Aorta (tissue), 5 donors: ENCODE measurements at places on chromosomes 13 and 19. TPM values are rescaled to one million over a fixed set of nuclear protein-coding genes. Genes with fewer than 3 reads are reported as not detected.

- DNase-seq, result no peak
These were observed 135.7 kb downstream of the USP12 start for GRCh38 chr13:27035892-27036235.

DNA sequence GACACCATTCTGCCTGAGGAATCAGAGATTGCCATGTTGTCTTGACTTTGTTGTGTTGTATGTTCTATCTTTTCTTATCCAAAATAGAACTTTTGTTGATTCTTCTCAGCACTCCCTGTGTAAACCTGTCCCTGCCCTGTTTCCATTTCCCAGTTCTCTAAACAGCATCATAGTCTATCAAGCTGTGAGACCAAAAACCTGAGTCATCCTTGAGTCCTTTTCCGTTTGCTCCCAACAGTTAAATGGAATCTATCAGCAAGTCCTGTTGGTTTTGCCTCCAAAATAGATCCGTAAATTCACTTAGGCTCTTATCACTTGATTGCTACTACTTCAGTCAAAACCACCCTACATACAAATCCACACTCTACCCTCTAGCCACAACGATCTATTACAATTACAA lies 667.1 kb downstream of the PCDH9 start:
- DNase-seq, result no peak

GRCh38 chr13:40191186-40191980 lies 475.1 kb downstream of the FOXO1 start:
- no peak for DNase-seq

GRCh38 chr13:40664350-40665125 lies 1.9 kb downstream of the FOXO1 start:
- peak; percentile 93 for DNase-seq

DNA sequence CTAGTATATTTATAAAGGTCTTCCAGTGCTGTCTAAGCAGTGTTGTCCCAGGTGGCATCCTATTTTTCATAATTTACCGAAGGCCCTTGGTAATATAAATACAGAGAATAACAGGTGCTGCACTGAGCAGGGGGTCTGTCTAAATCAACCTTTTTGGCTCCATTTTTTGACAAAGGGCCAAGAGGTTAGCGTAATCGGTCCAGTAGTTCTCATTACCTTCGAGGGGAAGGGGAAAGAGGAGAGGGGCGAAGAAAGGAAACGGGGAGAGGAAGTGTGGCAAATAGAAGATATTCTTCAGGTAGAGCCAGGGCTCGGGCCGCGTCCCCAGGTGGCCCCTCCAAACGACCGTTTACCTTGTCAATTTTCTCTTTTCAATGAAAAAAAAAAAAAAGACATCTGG lies 749 bp upstream of the PAN3 start:
- DNase-seq, result no peak

DNA sequence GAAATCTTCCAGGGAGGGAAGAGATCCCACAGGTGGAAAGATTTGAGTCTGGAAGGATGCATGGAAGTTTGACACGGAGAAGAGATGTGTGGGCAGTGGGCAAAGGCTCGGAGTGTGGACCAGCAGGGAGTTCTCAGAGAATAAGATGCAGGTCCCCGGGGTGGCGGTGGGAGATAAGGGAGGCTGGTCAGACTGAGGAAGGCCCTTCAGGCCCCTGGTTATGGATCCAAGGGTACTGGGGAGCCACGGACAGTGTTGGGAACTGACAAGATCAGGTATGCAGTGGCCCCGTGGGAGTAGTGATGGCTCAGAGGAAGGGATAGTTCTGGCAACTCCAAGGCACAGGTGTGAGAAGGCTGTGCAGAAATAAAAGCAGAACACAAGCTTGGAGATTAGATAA lies 2.5 kb downstream of the CAMSAP3 start:
- no peak for DNase-seq

Gene ZFR2
- not detected for total RNA-seq

Gene POU2F2
- 2.7 TPM for total RNA-seq

Gene IGFL1
- total RNA-seq, result not detected

Gene FFAR3
- 0.39 TPM for total RNA-seq

Gene ZNF324B
- total RNA-seq, result 5.7 TPM
